ENCODE measurements at places on chromosomes 12 and 14.

- DNase-seq: no peak
Observed at GRCh38 chr14:34113005-34113511, 162.2 kb upstream of the EGLN3 start.

DNA sequence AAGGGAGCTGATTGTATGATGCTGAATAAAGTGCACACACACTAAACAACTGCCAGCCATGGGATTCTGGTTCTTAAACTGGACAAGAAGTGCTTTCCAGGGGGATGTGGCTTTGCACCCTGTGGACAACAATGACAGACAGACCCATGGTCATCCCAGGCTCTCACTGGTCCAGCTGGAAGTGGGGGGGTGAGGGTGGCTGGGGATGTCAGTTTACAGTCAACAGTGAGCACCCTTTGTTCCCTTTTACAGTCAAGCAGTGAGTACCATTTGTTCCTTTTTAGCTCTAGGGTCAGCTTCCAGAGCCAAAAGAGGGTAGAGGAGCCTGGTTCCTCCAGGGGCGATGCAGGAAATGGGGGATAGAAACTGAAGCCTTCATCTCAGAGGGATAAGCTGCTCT, 100.7 kb downstream of the SMOC1 start:
- no peak for DNase-seq

- DNase-seq: no peak
Observed at GRCh38 chr14:64960762-64961276, 11.3 kb downstream of the RAB15 start.

DNA sequence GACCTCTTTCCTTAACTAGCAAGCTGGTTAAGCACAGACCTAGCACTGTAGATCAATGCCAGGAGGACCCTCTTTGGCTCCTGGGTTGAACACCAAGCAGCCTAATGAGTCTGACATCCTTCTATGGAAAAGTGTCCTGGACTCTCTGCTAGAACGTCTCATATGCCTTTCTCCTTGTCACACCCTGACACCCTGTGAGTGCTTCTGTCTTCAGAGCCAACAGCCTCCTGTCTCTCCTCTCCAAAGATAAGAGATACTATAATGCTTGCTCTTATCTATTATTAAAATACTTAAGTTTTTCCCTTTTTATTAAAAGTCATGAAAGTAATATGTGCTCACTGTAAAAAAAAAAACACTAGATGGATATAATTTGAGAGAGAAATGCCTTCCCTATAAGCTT, 222.7 kb downstream of the FOXN3 start:
- DNase-seq: no peak

- DNase-seq: no peak
Observed at GRCh38 chr12:14577344-14577743, 9.7 kb upstream of the PLBD1 start.
